ENCODE measurements at places on chromosomes 11 and 22. TPM values are rescaled to one million over a fixed set of nuclear protein-coding genes. Genes with fewer than 3 reads are reported as not detected.

Gene GAS2L1
- 5.1 TPM for total RNA-seq

Gene SLC22A8
- total RNA-seq = not detected

Gene GLYATL1
- total RNA-seq = 0.94 TPM

Gene MUC6
- not detected for total RNA-seq

Gene ART1
- total RNA-seq = 94.9 TPM

DNA sequence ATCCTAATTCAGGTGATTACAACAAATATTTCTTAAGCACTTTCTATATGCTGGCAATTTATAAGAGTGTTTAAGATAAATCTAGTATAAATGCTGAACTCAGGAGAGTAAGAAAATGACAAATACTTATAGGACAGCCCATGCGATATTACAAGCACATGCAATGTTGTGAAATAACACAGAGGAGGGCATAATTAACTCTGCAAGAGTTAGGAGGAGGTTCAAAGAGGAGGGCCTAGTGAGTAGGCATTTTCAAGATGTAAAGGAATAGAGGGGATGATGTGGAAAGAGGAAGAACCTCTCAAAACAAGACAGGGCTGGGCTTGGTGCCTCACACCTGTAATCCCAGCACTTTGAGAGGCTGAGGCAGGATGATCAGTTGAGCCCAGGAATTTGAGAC lies 37.1 kb upstream of the IL17RA start:
- DNase-seq = no peak

DNA sequence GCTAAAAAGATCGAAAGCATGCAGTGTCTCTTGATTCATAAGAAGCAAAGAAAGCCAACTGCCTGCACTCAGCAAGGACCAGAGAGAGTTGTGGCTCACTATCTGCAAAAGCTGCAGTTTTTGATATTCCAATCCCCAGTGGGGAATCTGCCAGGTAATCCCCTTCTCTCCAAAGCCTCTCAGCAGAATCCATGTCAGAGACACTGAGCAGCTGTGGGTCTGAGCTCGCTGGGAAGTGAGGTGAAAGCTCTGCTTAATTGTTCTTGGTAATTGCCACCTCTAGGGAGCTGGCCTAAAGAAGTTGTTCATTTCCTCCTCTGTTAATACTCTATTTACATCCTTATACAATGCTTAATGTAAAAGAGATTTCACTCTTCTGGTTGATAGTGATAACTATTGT lies 261.3 kb upstream of the LRRC4C start:
- DNase-seq = no peak

DNA sequence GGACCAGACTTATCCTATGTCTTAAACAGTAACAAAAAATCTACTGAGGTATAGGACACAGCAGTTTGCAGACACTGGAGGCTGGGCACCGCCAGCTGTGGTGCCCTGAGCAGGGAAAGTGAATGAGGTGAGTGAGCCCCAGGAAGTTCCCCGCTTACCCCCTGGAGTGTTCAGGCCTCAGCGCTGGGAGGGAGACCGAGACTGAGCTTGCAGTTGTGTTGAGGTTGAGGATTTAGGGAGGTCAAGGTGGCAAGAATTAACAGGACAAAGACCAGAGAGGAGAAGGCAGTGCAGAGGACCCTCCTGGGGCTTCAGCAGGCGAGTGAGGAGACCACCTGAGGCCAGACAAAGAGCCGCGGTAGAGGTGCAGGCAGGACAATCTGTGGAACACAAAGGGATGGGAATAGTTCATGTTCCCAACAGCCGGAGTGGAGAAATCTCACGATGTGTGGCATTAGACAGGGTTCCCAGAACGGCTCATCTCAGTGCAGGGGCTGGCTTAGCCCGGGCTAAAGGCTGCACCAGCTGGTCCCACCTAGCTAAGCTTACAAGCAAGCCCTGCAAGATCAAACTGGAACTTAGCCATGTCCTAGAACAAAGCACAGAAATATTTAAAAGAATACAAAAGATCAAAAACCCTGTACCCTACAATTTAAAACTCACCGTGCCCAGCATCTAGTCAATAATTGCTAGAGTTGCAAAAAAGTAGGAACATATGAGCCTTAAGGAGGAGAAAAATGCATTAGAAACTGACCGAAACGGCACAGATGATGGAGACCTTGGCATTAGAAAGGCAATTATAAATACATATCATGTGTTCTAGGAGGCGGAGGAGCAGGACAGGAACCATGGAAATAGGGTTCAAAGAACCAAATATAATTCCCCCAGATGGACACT lies 47.4 kb upstream of the PITPNB start:
- no peak for DNase-seq

- DNase-seq = peak; percentile 86
Observed at GRCh38 chr22:38180841-38181452, 683 bp downstream of the PLA2G6 start.

DNA sequence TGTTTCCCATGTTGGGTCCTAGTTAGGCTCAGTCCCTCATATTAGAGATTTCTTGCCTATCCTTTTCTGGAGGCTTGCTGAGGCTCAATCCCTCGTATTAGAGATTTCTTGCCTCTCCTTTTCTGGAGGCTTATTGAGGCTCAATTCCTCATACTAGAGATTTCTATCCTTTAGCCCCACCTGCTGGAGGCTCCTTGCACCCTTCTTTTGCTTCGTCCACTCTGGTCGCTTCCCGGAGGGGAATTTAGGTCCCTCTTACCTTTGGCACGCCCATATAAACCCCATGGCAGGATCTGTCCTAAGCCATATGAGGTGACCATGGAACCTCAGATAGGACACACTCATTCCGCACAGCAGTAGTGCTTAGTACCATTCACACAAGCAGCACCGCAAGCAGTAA lies 15.9 kb downstream of the CYP2D6 start:
- no peak for DNase-seq

DNA sequence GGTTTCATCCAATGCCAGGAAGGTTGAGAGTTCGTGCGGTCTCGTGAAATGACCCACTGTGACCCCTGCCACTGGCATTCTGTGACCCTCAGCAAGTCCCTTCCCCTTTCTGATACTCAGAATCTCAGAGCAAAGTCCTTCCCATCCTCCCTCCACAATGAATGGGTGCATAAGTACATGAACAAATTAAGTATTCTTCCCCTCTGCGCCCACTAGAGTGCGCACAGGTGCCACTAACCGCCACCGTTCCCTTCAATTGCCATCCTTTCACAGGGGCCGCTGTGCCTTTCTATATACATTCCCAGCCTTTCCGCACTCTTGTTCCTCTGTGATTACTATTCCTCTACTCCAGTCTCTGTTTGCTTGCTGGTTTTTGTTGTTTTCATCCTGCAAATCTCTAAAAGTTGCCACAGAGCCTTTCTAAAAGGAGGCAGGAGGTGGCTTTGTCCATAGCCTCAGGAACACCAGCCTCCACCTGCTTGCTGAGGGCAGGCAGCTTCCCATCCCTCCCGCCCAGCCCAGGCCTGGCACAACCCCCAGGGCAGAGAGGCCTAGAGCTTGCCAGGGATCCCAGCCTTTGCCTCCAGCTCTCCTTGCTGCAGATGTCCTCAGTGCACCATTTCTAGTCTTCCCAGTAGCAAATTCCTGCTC lies 6.7 kb upstream of the AP1B1 start:
- peak; percentile 57 for DNase-seq

DNA sequence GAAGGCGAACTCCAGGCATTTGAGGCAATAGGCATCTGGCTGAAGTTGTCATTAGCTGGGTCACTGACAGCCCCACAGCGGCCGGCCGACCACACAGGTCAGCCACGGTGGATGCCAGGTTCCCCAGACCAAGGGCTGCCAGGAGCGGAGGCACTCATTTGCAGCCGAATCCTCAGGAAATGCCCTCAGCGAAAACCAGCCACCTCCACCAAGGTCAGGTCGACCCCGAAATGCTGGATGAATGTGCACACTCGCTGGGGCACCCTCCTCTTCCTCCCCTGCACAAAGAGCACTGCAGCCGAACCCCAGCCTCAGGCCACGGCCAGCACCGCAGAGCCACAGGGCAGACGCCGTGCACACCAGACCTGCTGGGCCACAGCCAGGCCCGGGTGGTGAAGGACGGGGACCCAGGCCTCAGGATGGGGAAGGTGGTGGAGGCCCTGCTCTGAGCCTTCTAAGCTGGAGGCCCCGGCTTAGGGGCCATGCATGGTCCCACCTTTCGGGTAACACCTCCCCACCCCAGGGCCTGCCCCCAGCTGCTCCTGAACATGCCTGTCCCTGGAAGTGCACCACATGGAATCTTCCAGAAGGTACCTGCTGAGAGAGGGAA lies 206.0 kb downstream of the BRD1 start:
- DNase-seq = no peak

DNA sequence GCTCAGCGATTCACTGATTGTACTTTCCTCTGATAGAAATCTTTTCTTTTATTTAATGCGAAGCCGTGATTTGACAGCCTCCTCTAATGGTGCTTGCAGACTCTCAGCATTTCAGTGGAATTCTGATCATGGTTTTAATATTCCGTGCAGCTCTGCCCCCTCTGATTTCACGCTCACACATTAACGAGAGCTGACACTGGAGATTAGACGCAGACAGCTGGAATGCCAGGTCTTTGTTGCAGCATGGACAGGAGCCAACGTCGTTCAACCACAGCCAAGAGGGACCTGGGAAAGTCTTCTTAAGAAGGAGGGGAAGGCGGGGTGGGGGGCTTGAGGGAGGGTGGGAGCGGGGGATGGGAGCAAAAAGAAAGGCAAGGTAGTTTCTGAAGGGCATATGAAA lies 186.4 kb downstream of the BLID start:
- DNase-seq = no peak

GRCh38 chr22:35434061-35434710 lies 34.2 kb downstream of the MCM5 start:
- no peak for DNase-seq

GRCh38 chr11:78878631-78879030 lies 304.0 kb upstream of the NARS2 start:
- DNase-seq = no peak

DNA sequence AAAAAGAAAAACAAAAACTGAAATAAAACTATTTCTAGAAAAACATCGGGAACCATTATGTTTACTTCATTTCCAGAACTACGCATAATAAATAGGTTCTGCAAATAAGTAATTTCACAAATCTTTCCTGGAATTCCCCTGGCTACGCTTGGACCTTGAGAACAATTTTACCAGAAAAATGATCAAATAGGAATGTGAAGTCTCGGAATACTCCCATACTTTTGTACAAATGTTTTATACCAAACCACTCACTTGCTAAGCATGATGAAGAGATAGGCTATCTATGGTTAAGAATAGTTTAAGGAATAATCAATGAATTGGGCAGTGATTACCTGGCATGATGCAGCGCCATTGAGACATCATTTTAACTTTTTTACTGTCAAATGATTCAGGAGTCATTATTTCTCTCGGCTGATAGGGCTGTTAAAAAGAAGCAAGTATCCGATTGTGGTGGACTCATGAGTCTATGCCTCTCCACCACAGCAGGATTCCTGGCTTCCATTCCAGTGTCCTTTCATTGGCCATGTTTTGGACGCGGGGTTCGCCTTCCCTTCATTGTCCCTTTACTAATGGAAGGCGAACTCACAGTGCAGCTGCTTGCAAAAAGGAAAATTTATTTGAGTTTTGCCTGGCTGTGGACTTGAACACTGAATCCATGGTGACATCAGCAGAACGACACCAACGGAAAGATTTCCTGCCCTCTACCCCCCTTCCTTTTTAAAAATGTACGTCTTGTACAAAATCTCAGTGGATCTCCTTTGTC lies 39.9 kb upstream of the BLID start:
- no peak for DNase-seq

DNA sequence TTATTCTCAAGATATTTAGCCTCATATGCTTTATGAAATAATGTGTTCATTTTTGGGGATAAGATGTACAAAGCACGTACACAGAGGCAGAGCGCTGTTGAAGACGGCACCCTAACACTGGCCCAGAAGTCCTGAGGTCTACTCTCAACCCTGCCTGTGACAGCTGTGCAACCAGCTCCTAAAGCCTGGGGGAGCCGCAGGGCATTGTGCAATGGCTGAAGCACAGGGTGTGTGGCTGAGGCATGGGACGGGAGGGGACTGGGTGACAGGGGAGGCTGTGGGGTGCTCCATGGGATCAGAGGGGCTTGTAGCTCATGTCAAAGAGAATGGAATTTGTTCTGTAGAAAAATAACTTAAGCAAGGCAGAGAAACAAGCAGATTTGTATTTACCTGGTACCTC lies 27.7 kb downstream of the FAM227A start:
- DNase-seq = no peak

DNA sequence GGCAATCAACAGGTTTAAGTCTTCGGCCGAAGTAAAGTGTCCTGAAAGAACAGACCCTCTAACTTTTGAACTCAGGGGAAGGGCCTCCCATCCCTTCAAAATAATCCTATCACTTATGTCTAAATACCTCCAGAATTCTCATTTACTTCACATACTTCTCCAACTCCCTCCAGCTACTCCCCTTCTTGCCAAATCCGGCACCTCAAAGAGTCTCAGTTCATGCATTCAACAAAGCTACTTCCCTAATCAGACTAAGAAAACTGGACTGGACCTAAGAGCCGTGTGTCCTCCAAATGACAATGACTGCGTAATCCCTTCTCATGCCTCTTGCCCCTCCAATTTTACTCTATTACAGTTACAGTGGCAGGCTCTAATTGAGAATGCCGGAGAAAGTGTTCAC lies 1.3 kb downstream of the DDB1 start:
- no peak for DNase-seq

Data from gastrocnemius medialis (tissue), 4 donors.